HCT116 (cell line): ENCODE measurements at places on chromosomes 7 and 10.

GRCh38 chr10:17109046-17109445 lies 20.6 kb downstream of the CUBN start:
- DNase-seq, result no peak

DNA sequence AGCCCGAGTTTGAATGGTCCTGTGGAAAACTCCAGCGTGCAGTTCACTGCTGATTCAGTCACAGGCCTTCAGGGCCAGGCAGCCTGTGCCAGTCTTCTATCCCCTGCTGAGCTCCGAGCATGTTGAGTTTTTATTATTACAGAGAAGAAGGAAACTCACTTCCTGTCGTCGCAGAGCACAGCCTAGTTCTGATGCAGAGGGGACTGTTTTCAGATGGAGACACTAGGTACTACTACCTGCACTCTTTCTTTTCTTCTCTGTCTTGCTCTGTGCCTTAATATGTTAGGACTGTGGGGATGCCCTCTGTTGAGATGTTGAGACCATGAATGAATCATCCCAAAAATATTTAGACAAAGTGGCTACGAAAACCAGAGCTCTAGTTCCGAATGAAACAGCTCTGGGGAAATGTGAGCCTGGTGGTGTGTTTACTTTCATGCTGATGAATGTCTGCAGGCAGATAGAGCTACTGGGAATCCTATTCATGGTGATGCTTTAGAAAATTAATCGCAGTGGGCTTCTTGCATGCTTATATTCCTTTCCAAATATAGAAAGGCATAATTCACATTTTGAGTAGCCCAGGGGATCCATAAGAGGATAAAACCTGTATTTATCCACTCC lies 29.6 kb downstream of the CASP7 start:
- DNase-seq, result no peak

DNA sequence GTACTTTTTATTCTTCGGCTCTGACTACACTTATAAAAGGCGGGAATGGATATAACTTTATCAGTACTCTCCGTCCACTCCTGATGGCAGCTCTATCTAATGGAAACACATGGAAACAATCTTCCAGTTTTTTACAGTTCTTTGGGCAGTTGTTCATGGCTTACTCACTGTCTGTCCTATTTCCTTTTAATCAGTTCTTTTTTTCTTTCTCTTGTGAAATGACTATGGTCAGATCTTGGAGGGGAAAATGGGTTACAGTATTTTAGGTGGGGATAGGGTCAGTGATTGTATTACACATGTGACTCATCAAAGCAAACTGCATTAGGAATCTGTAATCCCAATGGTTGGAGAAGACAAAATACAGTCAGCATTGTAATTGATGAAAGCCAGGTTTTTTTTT lies 112.4 kb downstream of the BICC1 start:
- DNase-seq, result no peak

DNA sequence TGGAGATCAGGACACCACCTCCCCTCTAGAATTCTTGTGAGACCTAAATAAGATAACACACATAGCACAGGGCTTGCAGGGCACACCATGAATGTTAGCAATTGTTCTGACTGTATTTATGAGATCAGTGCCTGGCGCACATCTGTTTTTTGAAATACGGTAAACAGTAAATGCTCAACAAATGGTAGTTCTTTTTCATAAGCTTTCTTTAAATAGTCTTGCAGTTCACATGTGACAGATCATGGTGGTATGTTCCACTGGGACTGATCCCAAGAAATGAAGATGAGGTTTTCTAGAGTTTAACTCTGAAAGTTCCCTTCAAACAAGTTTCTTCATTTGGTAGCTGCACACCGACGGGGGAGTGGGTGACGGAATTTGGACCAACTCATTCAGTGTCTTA lies 34.8 kb downstream of the CREB5 start:
- DNase-seq, result no peak

- DNase-seq, result no peak
These were observed 2.2 kb downstream of the TRIM56 start for GRCh38 chr7:101087334-101088068.

- no peak for DNase-seq
These were observed 545.1 kb upstream of the GALNT17 start for GRCh38 chr7:70586822-70587221.

GRCh38 chr10:49664006-49664841 lies 15.2 kb upstream of the C10orf53 start:
- no peak for DNase-seq

DNA sequence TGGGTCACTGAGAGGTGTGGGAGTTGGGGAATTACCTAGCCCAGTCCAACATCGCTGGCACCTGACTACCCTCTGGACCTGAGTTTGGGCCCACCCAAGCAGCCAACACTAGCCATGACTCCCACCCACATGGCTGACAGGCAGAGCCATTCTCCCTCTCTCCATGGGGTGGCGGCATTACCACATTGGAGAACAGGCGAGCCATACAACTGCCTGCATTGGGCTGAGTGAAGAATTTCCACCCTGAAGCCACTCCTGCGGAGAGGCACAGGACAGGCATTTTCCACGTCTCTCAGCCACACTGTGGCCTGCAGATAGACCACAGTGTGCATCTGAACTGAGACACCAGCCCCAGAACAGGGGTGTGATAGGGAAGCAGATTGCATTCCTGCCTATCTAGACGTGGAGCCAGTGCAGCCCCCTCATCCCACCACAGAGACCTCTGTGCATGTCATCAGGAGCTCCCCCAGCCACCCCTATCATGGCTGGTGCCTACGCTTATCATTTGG lies 58.2 kb upstream of the ANTXRL start:
- DNase-seq, result peak; percentile 44

DNA sequence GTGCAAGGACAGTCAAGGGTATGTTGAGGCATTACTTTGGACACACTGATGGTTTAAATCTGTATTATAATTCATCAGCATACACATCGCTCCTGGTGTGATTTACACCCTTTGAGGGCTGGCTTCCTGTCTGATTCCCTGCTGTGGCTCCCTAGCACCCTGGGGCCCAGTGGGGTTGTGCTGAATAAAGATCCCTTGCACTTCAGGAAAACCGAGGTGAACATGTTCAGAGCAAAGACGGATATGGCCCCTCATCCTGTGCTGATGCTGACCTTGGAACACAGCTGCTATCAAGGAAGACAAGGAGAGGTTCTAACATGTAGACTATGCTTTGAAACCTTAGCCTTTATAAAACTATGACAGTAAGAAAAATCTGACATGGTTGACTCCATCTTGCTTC lies 84.6 kb upstream of the UNC5B start:
- DNase-seq, result no peak

DNA sequence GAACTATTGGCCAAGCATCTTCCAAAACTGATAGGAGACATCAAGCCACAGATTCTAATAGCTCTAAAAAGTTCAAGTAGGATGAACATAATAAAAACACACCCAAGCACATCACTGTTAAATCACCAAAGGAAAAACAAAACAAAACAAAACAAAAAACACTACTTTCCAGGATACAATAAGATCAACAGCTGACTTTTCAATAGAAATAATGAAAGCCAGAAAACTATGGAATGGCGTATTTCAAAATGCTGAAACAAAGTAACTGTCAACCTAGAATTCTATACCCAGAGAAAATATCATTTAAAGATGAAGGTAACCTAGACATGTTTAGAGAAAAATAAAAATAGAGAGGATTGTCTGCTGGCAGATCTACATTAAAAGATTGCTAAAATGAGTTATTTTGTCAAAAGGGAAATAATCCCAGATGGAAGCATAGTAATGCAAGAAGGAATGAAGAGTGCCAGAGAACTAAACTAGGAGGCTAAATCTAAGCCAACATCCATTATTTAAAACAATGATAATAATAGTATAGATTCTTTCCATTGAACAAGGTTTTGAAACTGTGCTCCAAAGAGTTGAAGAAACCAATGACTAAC lies 13.9 kb downstream of the TUBAL3 start:
- no peak for DNase-seq

DNA sequence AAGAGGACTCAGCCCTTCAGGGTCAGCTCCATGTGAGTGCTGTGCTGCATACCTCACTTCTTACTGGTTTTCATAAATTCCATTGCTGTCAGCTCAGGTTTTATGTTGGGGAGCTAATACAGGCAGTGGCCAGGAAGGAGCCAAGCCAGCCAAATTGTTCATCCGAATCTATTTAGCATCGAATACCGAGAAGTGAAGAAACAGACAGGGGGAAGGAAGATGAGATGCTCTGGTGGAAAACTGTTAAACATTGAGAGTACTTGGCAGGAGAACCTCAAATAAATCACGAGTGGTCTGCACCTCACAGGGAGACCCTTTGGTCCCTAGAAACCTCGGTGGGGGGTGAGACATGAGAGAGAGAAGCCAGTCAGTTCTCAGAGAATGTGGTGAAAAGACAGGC lies 196.0 kb upstream of the TMEM72 start:
- no peak for DNase-seq

DNA sequence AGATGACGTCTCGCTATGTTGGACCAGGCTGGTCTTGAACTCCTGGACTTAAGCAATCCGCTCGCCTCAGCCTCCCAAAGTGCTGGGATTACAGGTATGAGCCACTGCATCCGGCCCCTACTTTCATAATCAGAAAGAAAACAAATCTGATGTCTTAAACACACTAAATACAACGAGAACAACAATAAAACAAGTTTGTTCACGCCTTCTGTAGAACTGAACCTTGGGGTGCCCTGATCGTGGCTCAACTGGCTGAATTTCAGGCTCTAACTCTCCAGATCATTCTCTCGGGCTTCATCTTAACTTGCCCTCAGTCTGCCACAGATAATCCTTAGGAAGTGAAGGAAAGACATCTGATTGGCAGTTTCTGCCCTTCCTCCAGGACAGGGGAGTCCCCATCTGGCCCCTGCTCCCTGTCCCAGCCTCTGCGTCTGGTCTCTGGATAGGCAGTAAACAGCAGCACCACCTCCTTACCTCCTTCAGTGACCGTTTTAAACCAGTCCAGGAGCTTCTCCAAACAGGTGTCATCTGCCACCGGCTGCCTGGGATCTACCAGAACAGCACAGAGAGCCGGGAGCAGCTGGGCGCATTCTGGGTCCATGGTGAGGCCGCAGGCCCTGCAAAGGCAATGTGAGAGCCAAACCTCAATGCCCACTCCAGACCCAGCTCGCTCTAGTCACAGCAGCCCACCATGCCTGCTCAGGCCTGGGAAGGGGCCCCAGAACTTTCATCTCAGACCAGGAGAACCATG lies 1.3 kb downstream of the BRAT1 start:
- no peak for DNase-seq

GRCh38 chr10:36116731-36117130 lies 474.6 kb upstream of the FZD8 start:
- no peak for DNase-seq

DNA sequence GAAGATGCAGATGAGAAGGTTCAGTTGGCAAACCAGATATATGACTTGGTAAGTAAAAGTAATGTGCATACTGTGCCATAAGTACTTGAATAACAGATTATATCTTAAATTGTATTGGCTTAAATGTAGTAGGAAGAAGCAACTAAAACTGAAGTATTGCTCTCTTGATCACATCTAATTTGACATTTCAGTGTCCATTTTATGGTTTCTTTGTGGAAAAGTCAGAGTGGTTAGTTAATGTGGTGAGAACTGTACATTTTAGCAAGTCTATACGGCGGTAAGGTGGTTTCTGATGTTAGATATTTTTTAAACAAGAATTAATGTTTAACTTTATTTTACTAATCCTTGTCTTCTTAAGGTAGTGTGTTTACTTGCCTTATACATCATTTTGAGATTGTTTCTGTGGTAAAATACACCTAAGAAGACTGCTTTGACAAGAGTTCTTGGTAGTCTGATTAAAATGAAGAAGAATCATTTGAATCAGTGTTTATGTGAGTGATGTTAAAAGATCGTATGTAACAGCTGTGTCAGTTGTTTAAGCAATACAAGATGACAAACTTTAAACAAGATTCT lies 5.1 kb downstream of the ING3 start:
- DNase-seq, result no peak

DNA sequence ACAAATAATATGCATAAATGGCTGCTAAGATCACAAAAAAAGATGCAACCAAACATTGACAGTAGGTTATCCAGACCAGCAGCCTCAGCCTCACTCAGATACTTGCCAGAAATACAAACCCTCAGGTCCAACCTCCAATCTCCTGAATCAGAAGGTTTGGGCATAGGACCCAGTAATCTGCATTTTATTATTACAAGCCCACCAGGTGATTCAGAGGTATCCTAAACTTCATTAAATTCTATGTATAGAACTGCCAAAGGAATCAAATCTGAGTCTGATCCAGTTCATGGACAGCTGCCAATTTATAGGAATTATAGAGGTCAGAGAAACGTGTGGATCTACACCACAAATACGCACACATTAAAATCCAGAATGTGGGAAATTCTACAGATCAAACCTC lies 41.3 kb downstream of the ZNF438 start:
- DNase-seq, result no peak

- DNase-seq, result peak; percentile 68
These were observed at the start of gene IFIT1 for GRCh38 chr10:89391907-89392756. Gene IFIT1, plus strand, starts transcription at chr10:89392623. Its CDS starts 90 bp downstream, at chr10:89392713.

- DNase-seq, result no peak
These were observed 75.2 kb upstream of the LAMB4 start for GRCh38 chr7:108205311-108205710.

DNA sequence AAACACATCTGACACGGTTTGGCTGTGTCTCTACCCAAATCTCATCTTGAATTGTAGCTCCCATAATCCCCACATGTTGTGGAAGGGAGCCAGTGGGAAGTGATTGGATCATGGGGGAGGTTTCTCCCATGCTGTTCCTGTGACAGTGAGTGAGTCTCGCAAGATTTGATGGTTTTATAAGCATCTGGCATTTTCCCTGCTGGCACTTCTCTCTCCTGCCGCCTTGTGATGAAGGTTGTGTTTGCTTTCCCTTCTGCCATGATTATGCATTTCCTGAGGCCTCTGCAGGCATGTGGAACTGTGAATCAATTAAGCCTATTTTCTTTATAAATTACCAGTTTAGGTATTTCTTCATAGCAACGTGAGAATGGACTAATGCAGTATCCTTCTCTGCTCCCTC lies 5.9 kb upstream of the HTR5A start:
- no peak for DNase-seq

- DNase-seq, result no peak
These were observed 37.1 kb downstream of the SVOPL start for GRCh38 chr7:138663725-138664710.

DNA sequence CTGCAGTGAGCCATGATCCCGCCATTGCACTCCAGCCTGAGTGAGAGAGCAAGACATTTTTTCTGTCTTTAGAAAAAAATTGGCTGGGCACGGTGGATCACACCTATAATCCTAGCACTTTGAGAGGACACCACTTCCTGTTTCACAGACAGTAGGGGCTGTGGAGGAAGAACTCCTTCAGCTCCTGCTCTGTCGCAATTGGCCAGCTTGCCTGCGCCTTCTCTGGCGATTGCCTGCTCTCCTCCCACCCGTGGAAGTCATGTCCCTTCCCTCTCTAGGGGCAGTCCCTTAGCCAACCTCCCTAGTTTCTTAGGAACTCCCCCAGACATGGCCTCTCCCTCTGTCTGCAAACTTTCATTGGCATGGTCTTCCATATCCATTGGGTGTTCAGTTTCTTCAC lies 8.7 kb downstream of the PDSS1 start:
- DNase-seq, result no peak

GRCh38 chr7:142933624-142934023 lies at the start of gene TRPV5:
Gene TRPV5, minus strand, starts transcription at chr7:142933746. Its CDS starts 287 bp downstream, at chr7:142933459.
- DNase-seq, result no peak

GRCh38 chr10:132458071-132458585 lies 61.1 kb downstream of the PWWP2B start:
- no peak for DNase-seq
